Iris pigment epithelial cell (primary cell): ENCODE measurements at places on chromosomes 2 and 18.
A peak's percentile ranks its signal among the peaks of the same experiment; 100 is the strongest.

- peak; percentile 10 for DNase-seq
Measured at GRCh38 chr18:43007365-43007764, 108.1 kb downstream of the RIT2 start.

GRCh38 chr2:23592898-23593751 is 208.1 kb downstream of the KLHL29 start:
- no peak for DNase-seq

DNA sequence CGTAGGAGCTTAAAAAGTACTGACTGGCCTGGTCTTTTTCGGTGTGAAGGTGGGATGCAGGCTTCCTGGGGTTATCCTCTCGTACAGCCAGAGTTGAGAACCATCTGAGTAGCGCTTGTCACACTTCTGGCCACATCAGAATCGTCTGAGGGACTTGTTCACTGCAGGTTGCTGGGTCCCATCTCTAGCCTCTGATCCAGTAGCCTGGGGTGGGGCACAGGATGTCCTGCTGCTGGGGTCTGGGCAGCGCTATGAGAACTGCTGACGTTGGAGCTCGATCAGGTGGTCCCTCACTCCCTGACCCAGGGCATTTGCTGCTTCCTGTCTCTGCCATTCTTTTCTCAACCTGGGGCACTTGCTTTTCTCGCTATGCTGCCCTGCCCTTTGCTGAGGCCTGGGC is 7.1 kb upstream of the IL1R2 start:
- no peak for DNase-seq

GRCh38 chr2:178526256-178526655 is 46.0 kb downstream of the PLEKHA3 start:
- no peak for DNase-seq

- DNase-seq, result no peak
Measured at GRCh38 chr2:239042046-239042445, 194.2 kb downstream of the TWIST2 start.

- no peak for DNase-seq
Measured at GRCh38 chr2:29744976-29745375, 176.4 kb downstream of the ALK start.

GRCh38 chr18:29512761-29513160 is 1335.8 kb upstream of the CDH2 start:
- DNase-seq, result no peak

DNA sequence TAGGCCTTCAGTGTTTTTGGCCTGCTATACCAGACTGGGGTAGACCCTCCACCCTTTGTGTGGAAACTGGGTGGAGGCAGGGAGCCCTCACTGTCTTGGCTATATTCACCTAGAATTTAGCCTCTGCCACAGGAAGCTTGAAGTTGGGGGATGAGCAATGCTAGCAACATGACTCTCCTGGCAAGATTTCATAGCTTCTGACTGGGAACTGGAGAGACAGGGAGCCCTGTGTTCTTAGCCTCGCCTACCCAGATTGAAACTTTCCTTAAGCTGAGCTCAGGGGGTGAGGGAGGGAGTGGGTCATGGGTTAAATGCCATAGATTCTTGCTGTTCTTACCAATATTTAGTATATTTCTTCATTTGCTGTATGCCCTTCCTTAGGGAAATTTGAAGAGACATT is 46.8 kb upstream of the FAM98A start:
- DNase-seq, result peak; percentile 60

- no peak for DNase-seq
Measured at GRCh38 chr2:232994446-232994845, 18.6 kb downstream of the NGEF start.
